Fibroblast of skin of scalp (primary cell): ENCODE measurements at places on chromosomes 6 and 20.

- peak; percentile 8 for DNase-seq
Measured at GRCh38 chr20:24158281-24158680, 169.7 kb upstream of the GGTLC1 start.

GRCh38 chr6:100382767-100383195 is 81.9 kb downstream of the SIM1 start:
- DNase-seq: no peak

DNA sequence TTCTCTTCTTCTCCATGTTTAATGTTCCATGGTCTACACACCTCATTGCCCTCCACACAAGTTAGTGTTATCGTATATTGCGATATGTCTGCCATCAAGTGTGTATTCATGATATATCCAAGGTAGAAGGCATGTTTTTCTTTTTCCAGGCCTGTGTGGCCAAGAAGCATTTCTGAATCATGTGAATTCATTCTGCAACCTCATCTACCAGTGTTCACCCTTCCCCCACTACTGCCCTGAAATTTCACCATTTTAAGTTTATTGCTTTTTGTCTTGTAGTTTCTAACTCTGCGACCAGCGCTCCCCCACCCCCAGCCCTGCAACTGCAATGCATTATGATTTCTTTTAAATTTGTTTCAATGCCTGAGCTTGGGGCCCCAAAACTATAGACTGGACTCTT is 618.0 kb upstream of the FLRT3 start:
- DNase-seq: no peak

DNA sequence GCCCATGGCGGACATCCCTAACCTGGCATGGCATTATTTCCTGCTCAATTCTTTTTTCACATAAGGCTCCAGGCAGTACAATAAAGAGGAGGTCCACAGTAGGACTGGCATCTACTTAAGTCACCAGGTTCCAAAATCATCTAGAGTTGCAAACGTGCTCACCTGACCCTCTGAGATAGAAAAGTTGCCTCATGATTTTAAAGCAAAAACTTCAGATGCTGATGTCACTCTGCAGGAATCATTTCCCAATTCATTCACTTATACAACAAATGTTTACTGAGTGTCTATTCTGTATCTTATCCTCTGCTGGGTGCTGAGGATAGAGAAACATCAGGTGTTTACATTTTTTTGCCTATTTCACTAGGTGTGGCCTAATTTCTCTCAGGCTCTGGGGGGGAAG is 2.2 kb downstream of the ADGRF4 start:
- DNase-seq: no peak

DNA sequence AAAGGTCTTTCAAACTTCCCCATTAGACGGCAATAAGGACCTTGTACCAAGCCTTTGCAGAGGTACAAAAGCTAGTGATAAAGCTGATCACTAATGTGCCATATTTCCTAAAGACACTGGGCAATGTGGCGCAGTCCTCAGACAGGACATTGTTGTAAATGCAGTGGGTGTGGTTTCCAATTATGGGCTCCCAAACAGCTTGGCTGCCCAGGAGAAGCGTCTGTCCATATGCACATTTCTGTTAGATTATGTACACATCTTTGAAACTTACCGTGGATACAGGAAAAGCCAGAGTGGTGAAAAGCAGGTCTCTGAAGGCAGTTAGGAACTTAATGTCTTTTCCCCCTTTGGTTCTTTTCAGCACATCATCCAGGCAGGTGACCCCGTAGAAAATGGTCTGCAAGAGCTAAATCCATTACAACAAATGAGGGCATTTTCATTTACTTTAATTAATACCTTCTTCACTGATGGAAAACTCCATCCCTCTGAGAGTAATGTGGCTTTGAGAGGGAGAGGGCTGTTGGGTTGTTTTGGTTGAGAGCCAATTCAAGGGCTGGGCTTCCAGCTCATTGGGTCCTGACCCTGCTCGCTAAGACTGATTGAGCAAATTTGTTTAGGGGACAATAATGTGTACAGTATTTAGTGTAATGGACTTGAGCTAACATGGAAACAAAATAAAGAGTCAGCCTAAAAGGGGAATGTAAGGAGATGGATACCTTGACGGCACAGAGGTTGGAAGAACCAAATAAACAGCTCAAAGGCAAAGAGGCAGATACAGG is 10.4 kb downstream of the ADTRP start:
- DNase-seq: no peak

DNA sequence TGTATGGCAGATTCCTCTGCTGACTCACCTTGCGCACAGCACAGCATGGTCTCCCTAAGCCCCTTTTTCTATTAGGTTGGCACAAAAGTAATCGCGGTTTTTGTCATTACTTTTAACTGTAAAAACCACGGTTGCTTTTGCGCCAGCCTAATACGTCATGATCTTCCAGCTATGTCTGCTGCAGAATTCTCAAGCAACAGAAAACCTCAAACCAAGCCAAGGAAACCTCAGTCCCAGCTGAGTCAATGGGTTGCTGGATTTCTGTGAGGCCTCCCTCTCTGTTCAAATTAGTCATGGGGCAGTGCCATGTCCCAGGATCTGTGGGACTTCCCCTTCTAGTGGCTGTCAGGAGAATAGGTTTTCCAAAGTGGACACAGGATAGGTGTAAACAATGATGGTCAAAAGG is 15.7 kb upstream of the ENPP1 start:
- peak; percentile 36 for DNase-seq

DNA sequence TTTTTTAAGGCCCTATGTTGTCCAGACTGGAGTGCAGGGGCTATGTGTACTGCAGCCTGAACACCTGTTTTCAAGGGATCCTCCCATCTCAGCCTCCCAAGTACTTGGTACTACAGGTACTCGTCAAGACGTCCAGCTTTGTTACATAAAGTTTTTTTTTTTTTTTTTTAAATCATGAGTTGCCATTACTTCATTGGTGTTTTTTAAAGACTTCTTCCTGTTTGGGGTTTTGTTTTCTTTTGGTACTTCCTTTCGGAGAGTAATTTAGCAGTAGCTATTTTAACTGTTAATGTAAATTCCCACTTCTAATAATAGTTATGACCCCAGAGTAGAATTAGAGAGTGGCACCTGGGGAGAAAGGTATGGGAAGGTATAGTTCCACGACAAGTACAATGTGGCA is 10.5 kb downstream of the ZNFX1 start:
- no peak for DNase-seq
